ENCODE measurements at places on chromosomes 16 and 17. TPM values are rescaled to one million over a fixed set of nuclear protein-coding genes. Genes with fewer than 3 reads are reported as not detected.

The FLYWCH1 gene
- total RNA-seq, result 29.3 TPM

The KIF2B gene
- not detected for total RNA-seq

The CD79B gene
- total RNA-seq, result 3.0 TPM

The PRR15L gene
- not detected for total RNA-seq

The POLG2 gene
- total RNA-seq, result 19.8 TPM

The CIITA gene
- not detected for total RNA-seq

GRCh38 chr17:29674281-29674680 is 51.6 kb upstream of the CORO6 start:
- no peak for DNase-seq

DNA sequence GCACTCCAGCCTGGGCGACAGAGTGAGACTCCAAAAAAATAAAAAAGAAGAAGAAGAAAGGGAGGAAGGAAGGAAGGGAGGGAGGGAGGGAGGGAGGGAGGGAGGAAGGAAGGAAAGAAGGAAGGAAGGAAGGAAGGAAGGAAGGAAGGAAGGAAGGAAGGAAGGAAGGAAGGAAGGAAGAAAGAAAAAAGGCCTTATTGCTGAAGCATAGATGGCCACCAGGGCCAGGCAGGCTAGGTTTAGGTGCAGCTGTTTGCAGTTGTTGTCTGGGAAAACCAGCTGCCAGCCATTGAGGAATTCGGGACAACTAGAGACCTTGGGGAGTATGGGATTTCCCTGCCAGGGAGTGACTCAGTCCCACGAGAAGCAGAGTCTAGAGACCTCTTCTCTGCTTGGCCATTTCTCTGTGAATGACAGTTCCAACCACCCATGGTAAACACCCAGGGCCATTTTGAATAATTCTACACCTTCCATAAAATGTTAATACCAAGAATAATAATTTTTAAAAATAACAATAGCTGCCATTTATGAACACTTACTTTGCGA is 31.0 kb downstream of the SCNN1B start:
- no peak for DNase-seq

DNA sequence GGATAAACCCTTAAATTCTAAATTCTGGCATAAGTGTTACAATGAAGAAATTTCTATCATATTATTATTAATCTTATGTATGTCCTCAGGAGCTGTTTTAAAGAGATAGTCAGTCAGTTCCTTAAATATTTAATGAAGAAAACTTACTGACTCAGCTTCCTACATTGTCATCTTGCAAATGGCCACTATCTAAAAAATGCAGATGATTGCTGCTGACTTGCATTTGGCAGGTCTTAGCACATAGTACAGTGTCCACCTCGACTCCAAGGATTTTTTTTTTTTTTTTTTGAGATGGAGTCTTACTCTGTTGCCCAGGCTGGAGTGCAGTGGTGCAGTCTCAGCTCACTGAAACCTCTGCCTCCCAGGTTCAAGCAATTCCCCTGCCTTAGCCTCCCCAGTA is 55.1 kb upstream of the CORO6 start:
- no peak for DNase-seq

DNA sequence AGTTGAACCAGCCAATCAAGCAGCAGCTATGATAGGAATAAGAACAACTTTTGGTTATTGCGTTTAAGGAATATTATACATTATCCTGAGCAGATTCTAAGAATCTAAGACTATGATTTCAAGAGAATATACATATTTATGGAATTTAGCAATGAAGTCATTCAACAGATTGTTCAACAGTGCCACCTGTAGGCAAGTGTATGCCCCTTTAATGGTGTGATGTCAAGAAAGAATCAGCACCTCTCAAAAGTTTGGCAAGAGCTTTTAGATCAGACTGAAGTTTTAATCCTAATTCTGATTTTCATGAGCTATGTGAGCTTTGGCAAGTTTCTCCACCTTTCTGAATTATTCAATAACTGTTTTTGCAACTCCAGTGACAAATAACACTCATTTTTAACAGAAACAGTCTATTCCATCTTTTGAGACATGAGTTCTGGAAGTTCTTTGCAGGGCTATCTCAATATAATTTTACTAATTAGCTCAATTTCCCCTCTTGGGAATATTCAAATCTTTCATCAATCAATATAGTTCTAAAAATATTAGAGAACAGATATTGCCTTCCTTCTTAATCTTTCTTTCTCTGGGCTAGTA is 474.3 kb upstream of the TOM1L1 start:
- DNase-seq, result peak; percentile 71
